ENCODE measurements at places on chromosomes 11 and 22. TPM values are rescaled to one million over a fixed set of nuclear protein-coding genes. Genes with fewer than 3 reads are reported as not detected.

OR52N5 gene
- not detected for total RNA-seq

SPA17 gene
- 7.2 TPM for total RNA-seq

KDELR3 gene
- 20.0 TPM for total RNA-seq

LRRC56 gene
- total RNA-seq: 10.0 TPM

SAA1 gene
- total RNA-seq: not detected

GSTP1 gene
- 3,158 TPM for total RNA-seq

APOL3 gene
- 1.7 TPM for total RNA-seq

GSTT2 gene
- 0.15 TPM for total RNA-seq

OTOG gene
- total RNA-seq: not detected

MS4A3 gene
- not detected for total RNA-seq

CARNS1 gene
- total RNA-seq: 0.76 TPM

CRYBA4 gene
- total RNA-seq: not detected

GSTT2B gene
- total RNA-seq: 0.89 TPM

FXYD2 gene
- 2.4 TPM for total RNA-seq

RAB36 gene
- total RNA-seq: 1.5 TPM

BLID gene
- total RNA-seq: not detected

- no peak for DNase-seq
Observed at GRCh38 chr11:64817476-64817875, 7.1 kb upstream of the MEN1 start.

- DNase-seq: no peak
Observed at GRCh38 chr11:118662401-118663271, 16.8 kb downstream of the TREH start.

DNA sequence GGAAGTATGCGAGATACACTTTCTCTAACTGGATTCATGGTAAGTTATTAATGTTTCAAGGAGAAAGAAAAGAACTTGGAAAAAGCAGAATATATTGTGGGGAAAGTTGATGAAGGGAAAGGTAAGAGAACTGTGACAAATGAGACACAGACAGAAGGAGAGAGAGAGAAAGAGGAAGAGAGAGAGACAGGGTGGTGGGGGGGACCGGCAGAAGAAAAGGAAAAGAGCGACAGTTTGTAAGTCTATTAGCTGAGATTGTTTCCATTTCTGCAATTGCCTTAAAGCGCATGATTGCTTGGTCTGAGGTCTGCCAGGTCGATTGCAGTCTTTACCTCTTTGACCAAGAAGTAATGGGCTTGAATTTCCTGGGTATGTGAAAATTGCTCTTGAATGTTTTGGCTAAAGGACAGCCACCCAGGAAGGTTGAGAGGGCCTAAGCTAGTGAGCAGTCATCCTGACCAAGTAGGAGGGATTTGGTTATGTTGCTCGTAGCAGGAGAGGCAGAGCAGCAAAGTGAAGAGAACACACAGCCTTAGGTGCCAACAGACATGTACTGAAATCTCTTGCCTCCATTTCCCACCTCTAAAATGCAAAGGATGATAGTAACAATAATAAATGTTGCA is 23.6 kb upstream of the TMA7B start:
- DNase-seq: no peak

GRCh38 chr22:42342426-42343120 is 72.1 kb upstream of the TCF20 start:
- DNase-seq: no peak

DNA sequence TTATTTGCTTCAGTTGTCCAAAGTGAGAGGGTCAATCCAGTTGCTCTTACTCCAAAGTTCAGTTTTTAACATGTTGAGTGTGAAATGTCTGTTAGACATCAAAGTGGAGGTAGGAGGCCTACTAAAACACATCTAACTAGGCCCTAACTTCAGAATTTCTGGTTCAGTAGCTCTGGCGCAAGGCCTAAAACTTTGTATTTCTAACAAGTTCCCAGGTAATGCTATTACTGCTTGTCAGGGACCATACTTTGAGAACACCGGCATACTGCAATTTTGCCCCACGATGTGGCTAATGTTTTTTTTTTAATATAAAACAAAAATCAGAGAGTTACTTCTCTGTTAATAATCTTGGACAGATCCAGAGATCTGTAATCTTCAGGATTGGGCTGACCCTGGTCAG is 72.4 kb upstream of the LRRC55 start:
- no peak for DNase-seq

DNA sequence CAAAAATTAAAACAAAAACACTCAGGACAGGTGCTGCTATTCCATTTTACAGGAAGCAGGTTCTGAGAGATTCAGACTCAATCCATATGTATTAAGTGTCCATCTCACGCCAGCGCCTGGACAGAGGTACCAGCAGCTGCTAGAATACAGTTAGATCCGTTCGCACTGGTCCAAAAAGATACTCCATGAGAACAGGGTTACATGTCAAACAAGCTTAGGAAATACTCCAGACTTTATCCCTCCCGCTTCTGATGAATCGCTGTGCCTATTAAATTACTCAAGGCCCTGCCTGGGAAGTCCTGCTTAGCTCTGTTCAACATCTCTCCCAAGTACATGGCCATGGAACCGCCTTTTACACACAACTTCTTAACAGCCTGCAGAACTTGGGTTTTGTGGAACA is 50.2 kb upstream of the SLC35C1 start:
- DNase-seq: no peak

DNA sequence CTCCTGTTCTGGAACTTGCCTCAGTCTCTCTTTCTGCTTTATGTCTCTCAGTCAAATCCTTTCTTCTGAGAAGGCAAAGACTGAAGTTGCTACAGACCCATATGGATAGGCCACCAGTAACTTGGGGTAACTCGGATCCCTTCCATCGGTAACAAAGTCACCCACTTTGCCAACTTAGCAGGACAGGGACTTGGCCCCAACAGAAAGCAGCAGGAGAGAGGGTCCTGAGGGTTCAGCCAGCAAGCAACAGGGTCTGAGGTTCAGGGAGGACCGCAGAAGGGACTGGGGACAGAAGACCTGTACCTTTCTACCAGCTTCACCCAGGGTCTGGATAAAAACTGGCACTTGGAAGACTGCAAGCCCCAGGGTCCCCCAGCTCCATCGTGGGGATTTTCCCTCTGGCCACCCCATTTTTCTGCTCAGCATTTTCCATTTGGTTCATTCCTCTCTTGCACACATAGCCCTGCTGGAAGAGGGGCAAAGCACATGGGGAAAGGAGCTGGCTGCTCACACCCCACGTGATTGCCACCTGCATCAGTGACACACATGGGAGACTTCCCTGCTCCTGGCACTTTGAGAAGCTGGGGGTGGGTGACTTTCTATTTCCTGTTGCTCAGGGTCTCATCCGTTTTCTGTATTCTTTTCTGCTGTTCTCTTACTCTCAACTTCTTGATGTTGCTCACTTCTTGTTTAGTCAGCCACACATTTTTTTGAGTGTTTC is 34.6 kb upstream of the GNAZ start:
- no peak for DNase-seq

- DNase-seq: peak; percentile 41
Observed at GRCh38 chr22:41619979-41620588, 759 bp downstream of the DESI1 start.

DNA sequence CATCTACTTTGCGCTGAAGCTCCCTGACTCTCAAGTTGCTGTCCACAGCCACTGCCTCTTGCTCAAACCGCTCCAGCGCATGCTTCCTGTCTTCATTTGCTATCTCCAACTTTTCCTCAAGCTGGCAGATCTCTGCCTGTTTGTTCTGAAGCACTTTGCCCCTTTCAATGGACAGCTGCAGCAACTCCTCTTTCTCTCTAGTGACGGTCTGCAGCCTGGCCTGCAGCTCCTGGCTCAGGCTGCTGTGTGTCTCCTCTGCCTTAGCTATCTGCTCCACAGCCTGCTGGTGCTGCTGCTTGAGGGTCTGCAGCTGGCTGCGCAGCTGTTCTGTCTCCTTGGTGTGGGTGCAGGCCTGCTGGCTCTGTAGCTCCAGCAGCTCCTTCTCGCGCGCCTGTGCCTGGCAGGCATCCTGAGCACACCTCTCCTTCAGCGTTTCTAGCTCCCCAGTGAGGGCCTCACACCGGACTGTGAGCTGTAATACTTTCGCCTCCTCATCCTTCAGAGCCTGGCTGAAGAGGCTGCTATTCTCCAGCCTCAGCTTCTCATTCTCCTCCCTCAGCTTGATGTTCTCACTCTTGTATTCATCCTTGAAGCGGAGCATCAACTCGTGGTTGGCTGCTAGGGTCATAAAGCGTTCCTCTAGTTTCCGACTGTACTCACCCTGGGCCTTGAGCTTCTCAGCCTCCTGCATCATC is 723 bp downstream of the CCDC89 start:
- DNase-seq: no peak

DNA sequence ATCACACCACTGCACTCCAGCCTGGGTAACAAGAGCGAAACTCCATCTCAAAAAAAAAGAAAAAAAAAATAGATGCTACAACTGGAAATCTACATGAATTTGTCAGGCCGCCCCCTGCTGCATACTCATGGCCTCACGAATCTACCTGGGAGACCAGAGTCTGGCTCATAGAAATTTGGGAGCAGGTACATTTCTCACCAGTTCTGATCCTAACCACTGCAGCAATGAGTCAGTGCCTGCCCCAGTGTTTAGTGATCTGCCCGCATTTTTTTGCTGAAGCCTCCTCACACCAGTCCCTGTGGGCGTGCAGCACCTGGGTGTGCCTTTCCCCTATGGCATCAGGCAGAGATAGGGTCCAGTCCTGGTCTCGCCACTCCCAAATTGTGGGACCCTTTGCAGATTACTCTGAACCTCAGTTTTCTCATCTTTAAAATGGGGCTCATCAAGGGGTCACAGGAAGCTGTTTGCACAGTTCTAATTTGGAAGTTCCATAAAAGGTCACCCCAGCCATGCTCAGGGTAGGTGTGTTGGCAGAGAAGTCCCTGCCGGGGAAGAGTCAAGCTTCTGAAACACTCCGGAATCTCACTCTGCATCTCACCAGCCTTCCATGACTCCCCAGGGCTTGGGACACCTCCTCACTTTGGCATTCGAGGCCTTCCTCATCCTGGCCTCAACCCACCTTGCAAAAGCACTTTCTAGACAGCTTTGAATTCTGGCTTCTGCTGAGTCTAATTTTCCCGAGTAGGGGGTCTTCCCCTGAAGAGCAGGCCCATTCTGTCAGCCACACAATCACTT is 39.3 kb upstream of the LINC01488 start:
- DNase-seq: no peak

GRCh38 chr11:67534070-67534679 is 10.9 kb upstream of the CABP2 start:
- DNase-seq: no peak

- no peak for DNase-seq
Observed at GRCh38 chr11:18310800-18311340, 11.1 kb downstream of the HPS5 start.

- DNase-seq: peak; percentile 79
Observed at GRCh38 chr11:13098063-13098462, 88.9 kb downstream of the RASSF10 start.

- DNase-seq: no peak
Observed at GRCh38 chr11:134138376-134138775, 69.5 kb downstream of the JAM3 start.

- no peak for DNase-seq
Observed at GRCh38 chr22:21904250-21904789, 36.9 kb upstream of the MAPK1 start.

DNA sequence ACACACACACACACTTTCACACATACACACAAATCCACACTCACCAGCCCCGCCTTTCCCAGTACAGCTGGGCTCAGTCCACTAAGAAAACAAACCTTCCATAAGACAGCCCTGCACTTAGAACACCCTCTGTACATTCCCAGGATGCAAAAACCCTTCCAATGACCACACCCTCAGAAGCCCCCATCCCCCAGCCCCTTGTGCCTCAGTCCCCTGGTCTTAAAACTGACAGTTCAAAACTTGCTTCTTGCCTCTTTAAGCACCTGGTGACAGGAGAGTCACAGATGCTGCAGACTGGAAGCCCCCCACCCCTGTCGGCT is 23.0 kb downstream of the APLNR start:
- no peak for DNase-seq

DNA sequence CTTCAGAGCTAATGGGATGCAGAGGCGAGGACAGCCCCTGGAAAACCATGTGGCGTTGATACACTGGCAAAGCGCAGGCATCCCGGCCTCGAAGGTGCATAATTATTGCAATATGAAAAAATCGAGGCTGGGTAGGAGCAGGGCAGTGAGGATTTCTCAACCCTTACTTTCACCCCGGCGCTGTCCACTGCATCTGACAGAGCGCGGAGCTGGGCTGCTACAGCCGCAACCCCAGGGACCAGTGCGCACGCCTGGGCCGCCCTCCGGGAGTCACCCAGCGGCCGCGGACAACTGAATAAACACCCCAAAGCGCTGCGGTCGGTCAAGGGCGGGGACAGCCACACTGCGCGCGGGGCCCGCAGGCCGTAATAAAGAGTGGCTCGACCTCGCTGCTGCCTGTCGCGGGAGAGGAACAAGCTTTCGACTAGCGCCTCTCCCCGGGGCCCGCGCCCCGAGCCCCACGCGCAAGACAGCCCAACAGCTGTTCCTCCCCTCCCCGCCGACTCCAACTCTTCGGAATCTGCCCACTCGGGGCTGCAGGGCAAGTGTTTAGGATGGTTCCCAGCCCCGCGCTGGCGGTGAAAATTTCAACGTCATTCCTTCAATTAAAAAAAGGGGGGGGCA is 3.6 kb upstream of the WT1 start:
- DNase-seq: no peak

DNA sequence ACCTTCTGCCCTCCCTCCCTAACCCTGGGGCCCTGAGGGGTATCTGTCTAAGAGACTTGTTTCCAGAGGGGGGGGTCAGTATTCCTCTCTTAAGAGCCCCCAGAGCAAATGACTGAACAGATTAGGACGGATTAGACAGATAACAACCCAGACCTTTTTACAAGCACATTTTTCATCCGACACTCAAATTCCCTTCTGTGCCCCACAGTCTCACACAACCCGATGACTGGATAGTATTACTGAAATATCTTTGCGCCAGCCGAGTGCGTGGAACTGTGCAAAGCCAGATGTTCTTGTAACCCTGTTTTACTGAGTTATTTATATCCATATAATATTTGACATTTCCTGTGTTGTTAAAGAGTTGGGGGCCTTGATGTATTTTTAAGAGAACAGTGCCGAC is 30.9 kb upstream of the FLI1 start:
- no peak for DNase-seq

- DNase-seq: peak; percentile 26
Observed at GRCh38 chr22:45916515-45916914, 60.4 kb downstream of the WNT7B start.

DNA sequence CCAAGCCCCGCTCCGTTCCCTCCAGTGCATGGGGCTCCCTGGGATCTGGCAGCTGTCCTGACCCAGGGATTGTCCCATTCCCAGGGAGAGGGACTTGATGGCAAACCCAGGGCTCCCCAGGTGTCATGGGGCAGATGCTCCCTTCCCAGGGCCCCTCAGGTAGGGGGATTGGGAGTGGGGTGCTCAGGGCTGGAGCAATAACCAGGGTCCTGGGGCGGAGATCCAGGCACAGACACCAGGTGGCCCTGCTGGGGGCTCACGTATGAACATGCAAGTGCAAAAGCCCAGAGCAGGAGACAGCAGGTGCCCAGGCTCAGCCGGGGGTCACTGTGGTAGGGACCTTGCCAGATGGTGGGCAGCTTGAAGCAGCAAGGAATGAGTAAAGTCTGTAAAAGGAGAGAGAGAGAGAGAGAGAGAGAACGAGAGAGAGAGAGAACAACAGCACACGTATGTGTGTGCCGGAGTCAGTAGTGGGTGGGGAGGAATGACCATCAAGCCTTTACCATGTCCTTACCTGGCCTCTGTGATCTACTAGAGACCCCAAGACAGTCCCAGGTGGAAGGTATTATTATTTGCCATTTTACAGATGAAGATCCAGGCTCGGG is 19.3 kb upstream of the MPPED1 start:
- DNase-seq: no peak

- no peak for DNase-seq
Observed at GRCh38 chr22:49489821-49490220, 337.9 kb downstream of the BRD1 start.

GRCh38 chr11:13054278-13054677 is 45.2 kb downstream of the RASSF10 start:
- DNase-seq: no peak

Data from HT-29 (cell line).